Bronchus fibroblast of lung (primary cell): ENCODE measurements at places on chromosomes 6 and 20. TPM values are rescaled to one million over a fixed set of nuclear protein-coding genes. Genes with fewer than 3 reads are reported as not detected.

TMEM244 gene
- total RNA-seq: not detected in 2 replicates

GRIK2 gene
- total RNA-seq: 0.15 and 0.17 TPM in 2 replicates

TAP1 gene
- 16.8 and 19.0 TPM in 2 replicates for total RNA-seq

FILIP1 gene
- 0.34 and 0.59 TPM in 2 replicates for total RNA-seq

NUP153 gene
- 21.7 and 22.1 TPM in 2 replicates for total RNA-seq

TRDN gene
- total RNA-seq: not detected in 2 replicates

RNF114 gene
- 128 and 140 TPM in 2 replicates for total RNA-seq

PDSS2 gene
- total RNA-seq: 9.7 and 11.3 TPM in 2 replicates

RBM24 gene
- total RNA-seq: 1.8 and 3.1 TPM in 2 replicates

TM9SF4 gene
- total RNA-seq: 24.9 and 28.1 TPM in 2 replicates

SNRPB2 gene
- total RNA-seq: 42.1 and 47.2 TPM in 2 replicates

SLPI gene
- total RNA-seq: not detected in 2 replicates

GPLD1 gene
- 0.15 and 0.17 TPM in 2 replicates for total RNA-seq

SCP2D1 gene
- not detected in 2 replicates for total RNA-seq

RAMACL gene
- under 0.01 TPM in 2 replicates for total RNA-seq

GTSF1L gene
- not detected in 2 replicates for total RNA-seq

CD109 gene
- 27.9 and 33.6 TPM in 2 replicates for total RNA-seq

F13A1 gene
- not detected in 2 replicates for total RNA-seq

SLC22A1 gene
- under 0.01 TPM in 1 of 2 replicates, not detected in the other for total RNA-seq

ARMH2 gene
- total RNA-seq: not detected in 2 replicates
